Caco-2 (cell line): ENCODE measurements at places on chromosomes 16 and 17.

- no peak for DNase-seq
These were observed 6.6 kb downstream of the VASN start for GRCh38 chr16:4378161-4378666.

GRCh38 chr16:87608400-87608985 is 6.2 kb downstream of the JPH3 start:
- DNase-seq, result peak; percentile 83

GRCh38 chr16:23155445-23156049 is 6.3 kb upstream of the USP31 start:
- no peak for DNase-seq

- DNase-seq, result no peak
These were observed 27.4 kb upstream of the RCVRN start for GRCh38 chr17:9932491-9932890.

DNA sequence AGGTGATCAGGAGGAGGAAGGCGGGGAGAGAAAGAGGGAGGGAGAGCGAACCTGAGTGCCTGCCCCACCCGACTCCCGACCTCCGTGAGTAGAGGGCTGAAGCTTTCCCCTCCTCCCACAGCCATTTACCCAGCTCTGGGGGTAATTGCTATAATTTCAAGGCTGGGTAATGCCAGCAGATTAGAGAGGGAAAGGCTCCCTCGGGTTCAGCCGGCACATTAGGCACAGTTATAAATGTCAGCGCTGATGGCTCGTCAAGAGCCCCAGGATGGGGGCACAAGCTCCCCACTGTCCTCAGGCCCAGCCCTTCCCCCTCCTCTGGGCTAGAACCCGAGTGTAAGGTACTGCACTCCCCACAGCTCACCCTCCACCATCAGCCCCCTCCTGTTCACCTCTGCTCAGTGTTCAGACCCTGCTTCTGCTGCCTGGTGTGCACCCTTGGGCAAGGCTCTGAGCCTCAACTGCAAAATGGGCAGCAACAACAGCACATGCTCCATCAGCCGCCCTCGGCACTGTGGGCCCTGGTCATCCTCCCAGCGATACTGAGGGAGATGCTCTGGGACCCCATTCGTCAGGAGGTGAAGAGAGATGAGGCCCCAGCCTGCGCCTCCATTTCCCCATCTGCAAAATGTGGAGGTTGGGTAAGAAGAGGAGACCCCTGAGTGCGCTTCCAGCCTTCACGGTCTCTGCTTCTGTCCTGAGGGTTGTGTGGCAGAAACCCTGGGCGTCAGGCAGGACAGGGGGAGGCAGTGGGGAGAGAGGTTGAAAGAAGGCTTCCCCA is 77.2 kb downstream of the NT5M start:
- DNase-seq, result no peak

- no peak for DNase-seq
These were observed 122.8 kb downstream of the SMG6 start for GRCh38 chr17:2180768-2181167.

GRCh38 chr16:28563218-28563617 is 9.5 kb downstream of the SGF29 start:
- DNase-seq, result no peak

DNA sequence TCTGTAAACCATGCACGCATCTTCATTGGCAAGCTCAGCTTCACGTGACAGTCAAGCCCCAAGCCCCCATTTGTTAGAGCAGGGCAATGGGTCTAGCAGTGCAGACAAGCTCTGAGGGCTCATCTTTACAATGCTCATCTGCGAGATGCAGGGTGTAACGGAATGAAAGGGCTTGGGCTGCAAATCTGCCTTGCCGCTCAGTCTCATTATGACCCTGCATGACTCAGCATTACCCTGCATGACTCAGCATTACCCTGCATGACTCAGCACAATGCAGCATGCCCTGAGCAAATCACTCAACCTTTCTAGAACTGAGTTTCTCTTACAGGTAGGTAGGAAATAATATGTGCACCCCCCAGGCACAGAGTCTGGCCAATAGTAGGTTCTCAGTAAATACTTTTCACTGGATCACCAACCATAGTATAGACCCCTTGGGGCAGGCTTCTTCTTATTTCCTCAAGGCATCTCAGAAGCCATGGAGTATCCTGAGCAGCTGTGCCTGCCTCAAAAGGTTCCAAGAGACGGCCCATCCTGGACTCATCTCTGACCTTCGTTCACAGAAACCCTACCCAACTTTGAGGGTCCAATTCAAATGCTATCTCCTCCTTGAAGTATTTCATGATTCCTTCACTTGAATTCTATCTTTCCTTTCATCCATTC is 391.3 kb upstream of the CDH5 start:
- DNase-seq, result peak; percentile 16

- DNase-seq, result peak; percentile 74
These were observed 21.8 kb upstream of the FOXK2 start for GRCh38 chr17:82497483-82498405.

DNA sequence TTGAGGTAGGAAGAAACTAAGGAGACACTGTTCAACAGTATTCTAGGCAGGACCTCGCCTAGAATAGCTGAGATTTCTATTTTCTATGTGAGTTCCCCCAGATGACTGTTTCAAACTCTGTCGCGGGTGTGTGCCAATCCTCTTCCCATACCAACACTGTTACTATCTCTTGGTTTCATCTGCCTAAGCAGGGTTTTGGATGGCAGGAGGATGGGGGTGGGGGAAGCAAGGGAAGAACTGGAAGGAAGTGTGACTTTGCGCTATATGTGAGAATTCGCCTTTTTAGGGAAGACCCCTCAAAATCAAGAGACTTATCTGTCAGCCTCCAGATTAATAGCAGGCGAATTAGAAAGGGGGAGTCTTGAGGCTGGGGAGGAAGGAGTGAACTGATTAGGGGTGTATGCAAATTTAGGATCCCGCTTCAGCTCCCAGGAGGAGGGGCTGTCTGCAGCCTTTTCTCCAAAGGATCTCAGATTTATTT is 521 bp upstream of the G6PC3 start:
- DNase-seq, result no peak

GRCh38 chr17:163514-164098 is 17.8 kb downstream of the DOC2B start:
- DNase-seq, result no peak

DNA sequence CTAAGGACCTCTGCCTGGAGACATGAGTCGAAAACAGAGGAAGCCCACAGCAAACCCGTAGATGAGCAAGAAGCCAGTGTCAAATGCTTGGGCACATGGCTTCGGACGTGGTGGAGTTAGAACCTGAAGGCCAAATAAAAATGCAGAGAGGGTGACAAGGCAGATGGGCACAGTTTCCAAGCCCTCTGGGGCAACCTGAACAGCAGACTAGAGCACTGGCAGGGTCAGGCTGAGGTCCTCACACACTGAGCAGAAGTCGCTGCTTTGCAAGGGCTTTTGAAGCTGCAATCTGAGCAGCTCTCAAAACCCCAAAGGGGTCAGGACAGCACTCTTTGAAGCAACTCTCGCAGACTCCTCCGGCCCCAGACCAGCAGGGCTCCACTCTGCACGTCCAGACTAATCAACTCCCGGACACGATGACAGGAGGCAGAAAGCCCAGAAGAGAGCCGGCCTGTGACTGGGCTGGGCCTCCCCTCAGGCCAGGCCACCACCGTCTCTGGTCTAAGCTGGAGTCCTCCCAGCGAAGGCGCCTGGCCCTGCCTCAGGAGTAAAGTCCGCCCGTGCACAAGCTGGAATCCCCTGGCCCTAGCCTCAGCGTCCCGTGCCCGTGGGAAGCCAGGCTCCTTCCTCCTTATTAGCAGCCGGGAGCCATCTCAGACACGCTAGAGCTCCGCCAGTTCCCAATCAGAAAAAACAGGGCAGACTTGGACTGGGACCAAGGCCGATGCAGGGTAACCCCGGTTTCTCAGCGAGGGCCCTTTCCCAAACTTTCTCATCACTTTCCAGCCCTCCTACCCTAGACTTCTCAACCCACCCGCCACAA is 924 bp downstream of the SMARCD2 start:
- peak; percentile 57 for DNase-seq

- DNase-seq, result no peak
These were observed 68.1 kb downstream of the IRF8 start for GRCh38 chr16:85967111-85967510.

DNA sequence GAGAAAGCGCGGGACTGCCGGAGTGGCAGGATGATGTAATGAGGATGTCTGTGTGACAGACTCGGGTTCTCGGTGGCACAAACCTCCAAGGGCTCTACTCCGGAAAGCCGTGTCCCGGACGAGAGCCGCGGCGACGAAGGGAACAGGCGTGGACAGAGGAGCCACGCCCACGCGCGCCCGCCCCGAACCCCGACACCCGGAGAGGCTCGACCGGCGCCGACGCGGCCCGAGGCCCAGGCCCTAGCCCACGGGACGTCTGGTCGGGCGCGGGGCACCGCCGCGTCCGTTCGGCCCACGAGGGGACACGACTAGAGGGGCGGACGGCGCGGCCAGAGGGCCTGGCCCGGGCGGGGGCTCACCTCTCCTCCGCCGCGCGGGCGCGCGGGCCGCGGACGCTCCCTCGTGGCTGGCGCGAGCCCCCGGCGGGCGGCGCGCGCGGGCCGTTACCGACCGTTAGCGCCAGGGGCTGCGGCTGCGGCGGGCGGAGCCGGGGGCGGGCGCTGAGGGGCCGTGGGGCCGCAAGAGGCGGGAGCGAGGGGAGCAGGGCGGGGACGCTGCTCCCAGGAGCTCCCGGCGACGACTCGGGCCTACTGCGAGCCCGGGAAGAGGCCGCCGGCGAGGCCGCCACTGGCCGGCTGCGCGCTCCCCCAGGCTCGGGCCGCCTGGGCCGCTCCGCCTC is 2.1 kb upstream of the IRX5 start:
- DNase-seq, result peak; percentile 94

DNA sequence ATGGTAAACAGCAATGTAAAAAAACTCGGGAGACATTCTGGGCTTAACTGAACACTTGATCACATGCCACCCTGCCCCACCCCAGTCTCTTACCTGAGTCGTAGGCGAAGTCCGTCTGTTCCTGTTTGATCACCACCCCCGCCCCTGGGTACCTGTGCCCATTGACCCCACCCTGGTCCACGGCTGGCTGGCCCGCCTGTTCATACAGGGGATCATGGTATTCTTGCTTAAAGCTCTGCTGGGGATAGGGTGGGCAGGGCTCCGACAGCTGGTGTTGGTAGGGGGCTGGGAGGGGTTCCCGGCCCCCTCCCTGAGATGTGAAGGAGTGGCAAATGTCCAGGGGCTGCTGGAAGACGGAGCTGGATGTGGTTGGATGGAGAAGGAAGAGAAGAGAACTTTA is 13.6 kb downstream of the ETV4 start:
- DNase-seq, result no peak

GRCh38 chr16:14109077-14109775 is 38.1 kb downstream of the MRTFB start:
- DNase-seq, result no peak

GRCh38 chr16:27096375-27096774 is 29.6 kb downstream of the C16orf82 start:
- DNase-seq, result no peak

- DNase-seq, result no peak
These were observed 70.8 kb upstream of the TRAP1 start for GRCh38 chr16:3787924-3788661.

DNA sequence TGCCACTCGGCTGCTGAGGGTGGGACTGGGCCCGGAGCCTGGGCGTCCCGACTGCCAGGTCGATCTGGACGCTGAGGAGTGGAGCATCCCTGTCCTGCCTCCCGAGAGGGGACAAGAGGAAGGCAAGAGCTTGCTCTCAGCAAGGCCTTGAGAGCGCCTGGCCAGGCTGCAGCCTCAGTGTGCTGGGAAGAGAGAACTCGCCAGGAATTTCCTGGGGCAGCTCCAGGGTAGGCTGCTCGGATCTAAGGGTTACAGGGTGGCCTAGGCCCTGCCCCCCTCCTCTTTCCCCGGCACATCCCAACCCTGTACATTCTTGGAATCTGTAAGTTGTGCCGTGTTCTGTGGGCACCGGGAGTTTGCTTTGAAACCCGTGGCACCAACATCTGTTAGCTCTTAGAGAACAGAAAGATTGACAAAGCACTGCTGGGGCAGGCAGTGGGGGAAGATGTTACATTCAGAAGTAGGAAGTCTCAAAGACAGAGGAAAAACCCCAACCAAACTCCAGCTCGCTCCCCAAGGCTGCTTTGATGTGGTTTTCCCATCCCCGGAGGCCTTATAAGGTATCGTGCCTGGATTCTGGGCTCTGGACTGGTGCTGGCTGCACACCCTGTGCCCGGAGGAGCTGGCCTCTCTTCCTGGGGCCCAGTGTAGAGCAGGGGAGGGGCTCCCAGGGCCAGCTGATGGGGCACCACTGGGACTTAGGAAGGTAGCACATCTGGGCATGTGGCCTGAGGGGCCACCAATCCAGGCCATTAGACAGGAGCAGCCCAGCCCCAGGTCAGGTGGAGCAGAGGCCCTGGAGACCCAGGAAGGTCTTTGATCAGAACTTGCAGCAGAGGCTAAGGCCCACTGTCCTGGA is 55.2 kb downstream of the NKD1 start:
- no peak for DNase-seq

DNA sequence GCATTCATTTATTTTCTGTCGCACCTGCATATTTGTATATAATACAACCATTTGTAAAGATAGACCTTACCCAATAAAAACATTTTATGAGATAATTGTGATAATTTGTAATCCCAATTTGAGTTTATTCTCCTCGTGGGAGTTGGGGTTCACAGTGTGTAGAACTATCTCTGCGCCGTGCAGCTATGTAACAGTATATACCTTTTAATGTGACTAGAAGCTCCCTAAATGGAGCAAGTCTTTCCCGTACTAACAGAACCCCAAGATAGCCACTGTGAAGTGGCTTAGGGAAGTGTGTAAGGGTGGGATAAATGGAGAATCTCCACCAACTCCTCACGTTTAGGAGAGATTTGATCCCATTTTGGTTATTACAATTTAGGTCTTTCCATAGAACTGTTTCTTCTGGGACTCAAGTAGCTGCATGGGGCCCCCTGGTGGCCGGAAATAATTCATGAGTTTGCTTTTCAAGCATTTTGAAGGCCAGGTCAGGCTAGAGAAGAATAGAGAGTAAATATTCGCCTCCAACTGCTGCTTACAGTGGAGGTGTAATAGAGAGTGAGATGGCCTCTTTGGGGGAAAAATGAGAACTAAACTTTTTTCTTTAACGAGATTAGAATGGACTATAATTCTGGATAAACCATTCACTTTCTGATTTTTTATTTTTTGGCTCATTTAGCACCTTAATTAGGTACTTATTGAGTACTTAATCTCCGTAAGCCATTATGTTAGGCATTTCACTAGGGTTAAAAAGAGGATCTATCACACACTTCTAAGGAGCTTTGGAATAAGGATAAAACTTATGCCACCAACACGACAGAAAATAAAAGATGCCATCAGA is 4.5 kb downstream of the TMEM100 start:
- DNase-seq, result peak; percentile 79

DNA sequence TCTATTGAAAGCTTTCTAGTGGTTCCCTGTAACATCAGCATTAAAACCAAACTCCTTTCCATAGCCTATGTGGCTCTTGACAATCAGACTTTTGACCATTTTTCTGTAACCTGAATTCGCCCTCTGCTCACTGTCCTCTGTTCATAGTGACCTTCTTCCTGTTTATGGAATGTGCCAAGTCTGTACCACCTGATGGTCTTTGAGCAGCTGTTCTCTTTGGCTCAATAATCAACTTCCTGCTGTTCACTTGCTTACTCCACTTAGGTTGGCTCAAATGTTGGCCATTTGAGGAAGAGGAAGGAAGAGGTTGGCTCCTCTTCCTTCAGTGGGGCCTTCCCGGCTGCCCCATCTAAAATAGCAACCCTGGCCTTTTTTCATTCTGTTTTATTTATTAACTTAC is 251.5 kb downstream of the CA10 start:
- DNase-seq, result no peak
